Occipital lobe (tissue), 3 donors: ENCODE measurements at places on chromosomes 6 and 20. TPM values are rescaled to one million over a fixed set of nuclear protein-coding genes. Genes with fewer than 3 reads are reported as not detected.
A peak's percentile ranks its signal among the peaks of the same experiment; 100 is the strongest.

MLN gene
- not detected for total RNA-seq

- no peak for DNase-seq
Measured at GRCh38 chr20:11549172-11550103, 368.3 kb upstream of the BTBD3 start.

- DNase-seq = peak; percentile 64
Measured at GRCh38 chr6:12010635-12011275, 1.4 kb upstream of the HIVEP1 start.

DNA sequence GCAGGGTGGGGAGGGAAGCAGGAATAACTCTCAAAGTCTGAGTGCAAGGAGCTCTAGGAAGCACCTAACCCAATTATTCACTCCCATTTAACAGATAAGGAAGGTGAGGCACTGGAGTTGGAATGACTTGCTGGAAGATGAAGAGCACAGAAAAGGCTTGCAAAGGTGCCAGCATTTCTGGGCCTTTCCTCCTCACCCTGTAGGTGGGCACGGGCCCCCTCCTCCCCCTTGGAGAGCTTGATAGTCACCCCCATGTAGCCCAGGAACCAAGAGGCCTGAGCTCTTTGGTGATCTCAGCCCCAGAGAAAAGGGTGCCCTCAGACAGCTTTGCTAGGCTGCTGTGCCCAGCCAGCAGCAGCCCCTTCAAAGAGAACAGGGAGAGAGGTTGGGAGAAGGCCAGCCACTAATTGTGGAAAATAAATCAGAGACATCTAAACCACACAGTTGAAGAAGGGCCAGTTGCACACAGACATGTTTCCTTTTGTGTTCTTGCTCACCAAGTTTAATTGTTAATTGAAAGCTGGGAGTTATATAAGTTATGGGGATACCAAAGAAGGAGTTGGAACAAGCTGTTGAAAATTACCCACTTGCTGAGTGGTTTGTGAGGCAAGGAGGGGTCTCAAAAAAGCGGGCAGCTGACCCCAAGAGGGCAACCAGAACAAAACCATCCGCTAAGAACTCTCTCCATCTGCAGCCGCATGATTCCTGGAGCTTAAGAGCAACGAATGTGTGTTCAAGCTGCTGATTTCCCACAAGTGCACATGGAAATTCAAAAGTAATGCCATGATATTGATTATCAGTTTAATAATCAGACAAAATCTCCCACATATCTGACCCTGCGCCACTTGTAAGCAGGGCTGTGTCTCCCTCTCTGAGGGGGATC lies 77.0 kb downstream of the MRPL14 start:
- no peak for DNase-seq

DNA sequence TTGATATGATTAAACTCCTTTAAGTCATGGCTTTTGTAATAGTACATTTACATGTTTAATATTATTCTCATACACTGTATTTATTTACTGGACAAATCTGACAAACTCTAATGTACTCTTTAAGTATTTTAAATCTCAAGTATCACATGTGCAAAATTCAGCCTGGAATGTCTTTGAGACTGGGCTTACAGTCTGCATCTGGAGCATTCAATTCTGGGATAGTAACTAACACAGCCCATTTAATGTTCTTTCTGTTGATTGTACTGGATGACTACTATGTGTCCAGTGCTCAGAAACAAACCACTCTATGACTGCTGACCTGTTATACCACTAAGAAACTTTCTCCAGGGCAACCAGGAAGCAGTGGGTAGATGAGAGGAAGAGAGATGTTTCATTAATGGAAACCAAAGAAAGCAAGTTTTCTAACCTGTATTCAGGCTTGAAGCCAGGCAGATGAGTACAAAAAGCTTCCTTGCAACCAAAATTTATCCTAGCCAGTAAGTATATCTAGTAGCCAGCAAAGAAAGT lies 26.8 kb downstream of the FBXL4 start:
- DNase-seq = no peak

DNA sequence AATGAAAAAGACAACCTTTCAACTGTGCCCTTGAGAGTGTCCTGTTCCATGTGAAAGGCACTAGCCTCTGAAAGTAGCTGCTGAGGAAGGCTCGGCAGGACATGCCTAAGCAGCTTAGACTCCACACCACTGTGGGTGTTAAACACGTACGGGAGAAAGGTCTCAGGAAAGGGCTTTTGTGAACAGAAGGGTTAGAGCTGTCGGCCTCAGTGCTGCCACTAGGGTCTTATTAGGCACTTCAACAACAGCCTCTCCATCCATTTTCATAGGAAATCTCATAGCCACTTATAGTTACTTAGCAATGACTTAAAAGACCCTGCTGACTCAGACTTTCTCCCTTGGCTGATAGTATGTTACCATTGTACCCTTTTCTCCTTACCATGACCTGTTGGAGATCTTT lies 662.8 kb downstream of the TBC1D32 start:
- no peak for DNase-seq

DNA sequence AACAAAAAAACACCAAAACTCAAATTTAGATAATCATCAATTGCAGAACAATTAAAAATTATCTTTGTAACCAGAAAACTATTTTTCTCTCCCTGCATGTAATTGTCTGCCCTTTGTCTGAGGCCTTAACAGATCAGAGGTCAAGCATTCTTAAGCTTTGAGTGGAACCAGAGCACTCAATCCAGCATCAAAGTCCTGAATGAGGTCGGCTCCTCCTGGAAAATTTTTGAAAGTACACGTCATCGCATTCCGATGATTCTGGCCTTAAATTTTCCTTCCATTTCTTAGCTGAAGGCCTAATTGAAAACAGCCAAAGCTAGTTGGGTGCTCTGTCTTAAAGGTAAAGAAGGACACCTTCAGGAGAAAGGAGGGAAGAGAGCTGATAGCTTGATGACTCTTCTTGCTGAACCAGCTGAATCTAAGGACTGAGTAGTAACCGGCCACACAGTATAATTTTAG lies 510.2 kb upstream of the SULF2 start:
- DNase-seq = no peak

DNA sequence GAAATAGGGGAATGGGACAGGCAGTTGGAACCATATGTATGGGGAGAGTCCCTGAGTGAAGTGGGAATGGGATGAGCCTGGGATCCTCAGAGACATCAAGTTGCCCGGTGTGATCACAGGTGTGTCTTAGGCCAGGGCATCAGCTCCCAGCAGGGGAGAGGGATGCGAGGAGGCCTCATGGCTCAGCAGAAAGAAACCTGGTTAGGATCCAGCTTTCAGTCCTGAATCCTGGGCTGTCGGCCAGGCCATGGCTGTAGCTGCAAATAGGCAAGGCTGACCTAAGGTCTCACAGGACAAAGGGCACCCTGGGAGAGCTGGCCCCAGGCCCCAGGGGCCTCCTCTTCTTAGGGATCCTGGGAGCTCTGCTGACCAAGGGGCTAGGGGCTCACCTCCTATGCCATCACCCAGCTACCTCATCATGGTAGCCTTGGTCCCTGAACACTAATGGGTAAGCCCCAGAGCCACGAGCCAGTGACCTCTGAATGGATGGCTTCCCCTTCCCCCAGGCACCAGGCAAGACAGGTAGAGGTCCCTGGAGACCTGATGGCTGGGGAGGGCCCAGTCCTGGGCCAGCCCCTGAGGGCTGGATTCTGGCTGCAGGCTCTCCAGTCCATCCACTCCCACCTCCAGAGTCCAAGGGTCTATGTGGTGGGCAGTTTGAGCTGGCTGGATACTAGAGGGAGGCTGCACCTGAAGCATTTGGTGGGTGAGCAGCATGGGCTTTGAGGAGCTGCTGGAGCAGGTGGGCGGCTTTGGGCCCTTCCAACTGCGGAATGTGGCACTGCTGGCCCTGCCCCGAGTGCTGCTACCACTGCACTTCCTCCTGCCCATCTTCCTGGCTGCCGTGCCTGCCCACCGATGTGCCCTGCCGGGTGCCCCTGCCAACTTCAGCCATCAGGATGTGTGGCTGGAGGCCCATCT lies at the start of gene SLC22A7:
Gene SLC22A7, plus strand, starts transcription at position 617 of the 921 bp plus-strand sequence. Its CDS starts 99 bp downstream, at position 716.
- no peak for DNase-seq
